CD8-positive, alpha-beta memory T cell (primary cell): ENCODE measurements at places on chromosomes 7 and 10. TPM values are rescaled to one million over a fixed set of nuclear protein-coding genes. Genes with fewer than 3 reads are reported as not detected.

DNA sequence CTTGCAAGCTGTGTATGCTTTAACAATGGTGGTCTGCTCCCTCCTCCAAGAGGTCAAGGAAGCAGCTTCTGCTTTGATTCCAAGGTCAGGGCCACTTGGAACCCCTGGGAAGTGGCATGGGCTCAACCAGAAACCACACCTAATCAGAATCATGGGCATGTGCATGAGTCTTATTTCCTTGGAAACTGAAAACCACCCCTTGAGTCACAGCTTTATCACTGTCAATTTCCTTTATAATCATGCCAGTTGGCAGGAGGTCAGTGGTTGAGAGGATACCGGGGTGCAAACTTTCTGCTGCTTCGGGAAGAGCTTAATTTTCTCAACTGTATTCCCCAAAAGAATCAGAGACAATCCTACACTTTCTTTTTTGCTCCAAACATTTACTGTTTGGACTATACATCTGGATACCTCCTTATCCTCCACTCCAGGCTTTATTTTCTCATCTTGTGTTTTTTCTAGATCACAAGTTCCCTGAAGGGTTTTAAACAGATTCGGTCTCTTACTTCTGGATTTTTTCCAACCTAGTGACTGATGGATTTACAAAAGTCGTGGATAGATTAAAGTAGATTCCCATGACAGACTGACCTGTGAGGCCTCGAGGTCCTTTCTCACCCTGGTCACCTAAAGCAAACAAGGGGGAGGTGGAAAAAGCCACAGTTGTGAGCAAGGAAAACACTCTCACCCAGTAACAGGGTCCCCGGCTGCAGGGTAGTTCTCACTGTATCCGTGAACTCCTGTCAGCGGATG, 36.0 kb downstream of the COL17A1 start:
- no peak for DNase-seq

DNA sequence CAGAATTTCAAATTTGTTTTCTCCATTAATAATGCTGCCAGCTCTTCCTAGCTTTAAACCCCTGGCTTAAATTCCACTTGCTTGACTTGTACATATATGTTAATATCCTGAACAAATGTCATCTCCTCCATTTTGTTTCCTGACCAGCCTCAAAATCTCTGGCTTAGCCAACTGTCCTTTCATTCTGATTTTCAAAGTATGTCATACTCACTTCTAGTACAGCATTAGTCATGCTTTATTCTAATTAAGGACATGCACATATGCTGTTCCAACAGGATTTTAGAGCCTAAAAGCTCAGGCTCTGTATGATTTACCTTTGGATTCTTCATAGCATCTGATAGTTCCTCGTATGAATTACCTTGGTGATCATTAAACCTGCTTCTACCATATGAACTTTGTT, 158.3 kb downstream of the ZNF438 start:
- no peak for DNase-seq

- DNase-seq, result no peak
Measured at GRCh38 chr7:146405737-146406136, 289.1 kb downstream of the CNTNAP2 start.

DNA sequence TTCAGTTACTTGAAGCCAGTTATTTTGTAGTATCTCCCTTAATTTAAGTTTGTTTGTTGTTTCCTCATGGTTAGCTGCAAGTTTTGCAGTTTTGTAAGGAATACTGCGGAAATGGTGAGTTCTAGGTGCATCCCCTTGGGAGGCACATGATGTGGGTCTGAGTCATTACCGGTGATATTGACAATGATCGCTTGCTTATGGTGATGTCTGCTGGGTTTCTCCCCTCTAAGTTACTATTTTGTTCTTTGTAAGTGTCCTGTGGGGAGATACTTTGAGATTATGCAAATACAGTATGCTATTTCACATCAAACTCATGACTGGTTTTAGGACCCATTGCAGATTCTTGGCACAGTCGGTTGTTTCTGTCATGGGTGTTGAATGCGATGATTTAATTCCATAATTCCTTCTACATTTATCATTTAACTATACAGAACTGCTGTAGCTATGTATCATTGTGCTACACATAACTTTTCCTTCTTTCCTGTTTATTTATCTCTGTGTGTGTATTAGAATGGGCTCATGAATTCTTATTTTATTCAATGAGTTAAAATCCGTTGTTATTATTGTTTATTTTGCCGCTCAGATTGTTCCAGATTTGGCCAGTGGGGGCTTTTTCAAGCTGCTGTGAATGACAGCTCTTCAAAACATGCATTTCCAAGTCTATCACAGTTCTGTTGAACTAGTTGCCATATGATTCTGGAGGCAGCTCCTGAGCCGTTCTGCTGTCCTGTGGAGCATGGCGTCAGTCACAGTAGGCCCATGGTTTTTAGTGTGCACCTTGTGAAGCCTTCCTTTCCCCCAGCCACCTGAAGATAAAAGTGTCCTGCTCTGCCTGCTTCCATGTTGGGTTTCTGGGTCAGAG, 18.4 kb downstream of the TSPAN14 start:
- DNase-seq, result no peak

DNA sequence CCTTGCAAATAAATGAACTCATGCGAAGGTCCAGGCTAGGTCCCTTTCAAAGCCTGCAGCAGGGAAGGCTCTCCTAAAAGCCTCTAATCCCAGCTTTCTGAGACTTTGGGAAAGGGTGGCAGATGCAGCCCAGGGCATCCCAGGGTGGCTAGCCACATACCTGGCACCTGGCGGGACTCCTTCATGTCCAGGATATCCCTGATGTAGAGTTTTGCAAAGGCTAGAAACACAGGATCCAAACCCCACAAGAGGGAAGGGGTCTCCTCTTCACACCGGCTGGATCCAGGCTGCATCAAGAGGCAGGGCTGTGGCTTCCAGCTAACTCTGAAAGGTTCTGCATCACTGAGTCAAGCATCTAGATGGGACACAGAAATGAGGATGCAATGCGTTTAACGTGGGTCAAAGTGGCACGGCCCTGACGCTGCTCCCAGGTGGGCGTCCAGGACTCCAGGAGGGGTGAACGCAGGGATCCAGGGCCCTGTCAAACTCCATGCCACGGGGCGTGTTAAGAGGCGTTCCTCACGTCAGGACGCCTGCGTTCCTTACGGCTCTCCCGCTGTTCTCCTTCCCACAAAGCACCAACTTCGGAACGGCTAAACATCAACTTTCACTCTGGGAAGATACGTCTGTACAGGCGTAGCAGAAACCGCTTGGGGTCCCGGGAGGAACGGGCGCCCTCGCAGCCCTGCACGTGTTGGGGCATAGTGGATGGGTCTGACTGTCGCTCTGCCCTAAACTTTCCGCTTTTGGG, 507 bp downstream of the STN1 start:
- no peak for DNase-seq

SKIDA1 gene
- 0.35 TPM for total RNA-seq

DYNC1I1 gene
- not detected for total RNA-seq
